ENCODE measurements at places on chromosomes 13 and 19. TPM values are rescaled to one million over a fixed set of nuclear protein-coding genes. Genes with fewer than 3 reads are reported as not detected.

The FBN3 gene
- total RNA-seq: 0.05 TPM

The ZNF677 gene
- total RNA-seq: 10.2 TPM

The ZNF71 gene
- 7.2 TPM for total RNA-seq

- H3K27me3 ChIP-seq: no peaks in the 10 kb centered on the region
- H3K4me1 ChIP-seq: no peaks in the 10 kb centered on the region
- no peak overlapping the region for H3K4me3 ChIP-seq
- no peaks in the 10 kb centered on the region for H3K36me3 ChIP-seq
Measured at GRCh38 chr19:18261474-18261873, 12.8 kb downstream of the IQCN start.

DNA sequence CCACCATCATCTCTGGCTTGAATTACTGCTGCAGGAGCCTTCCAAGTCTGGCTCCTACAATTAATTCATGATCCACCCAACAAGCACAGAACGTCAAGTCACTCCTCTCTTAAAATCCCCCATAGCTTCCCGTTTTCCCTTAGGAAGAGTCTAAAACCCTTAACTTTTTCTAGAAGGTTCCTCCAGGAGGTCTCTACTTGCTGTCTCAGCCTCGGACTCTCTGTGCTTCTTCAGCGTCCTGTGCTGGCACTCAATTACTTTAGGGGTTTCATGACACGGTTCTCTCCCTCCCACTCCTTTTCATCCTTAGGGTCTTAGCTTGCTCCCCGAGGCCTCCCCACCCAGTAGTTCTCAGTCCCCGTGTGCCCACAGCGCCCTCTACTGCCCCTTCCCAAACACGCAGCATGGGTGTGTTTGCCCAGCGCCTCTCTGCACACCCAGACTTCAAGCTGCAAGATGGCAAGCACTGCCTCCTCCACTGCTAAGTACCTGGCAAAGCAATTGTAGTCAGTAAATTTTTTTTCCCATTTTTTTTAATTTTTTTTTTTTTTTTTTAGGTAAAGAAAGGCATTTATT lies 25.8 kb upstream of the MAP3K10 start:
- H3K4me3 ChIP-seq: no peak overlapping the region
- H3K4me1 ChIP-seq: no peaks in the 10 kb centered on the region
- H3K27ac ChIP-seq: no peak overlapping the region
- H3K27me3 ChIP-seq: no peaks in the 10 kb centered on the region
- no peaks in the 10 kb centered on the region for H3K36me3 ChIP-seq
- no peak for DNase-seq

GRCh38 chr13:103284466-103284865 lies 218.2 kb upstream of the SLC10A2 start:
- H3K36me3 ChIP-seq: no peaks in the 10 kb centered on the region
- H3K27ac ChIP-seq: no peak overlapping the region
- H3K4me3 ChIP-seq: no peak overlapping the region

DNA sequence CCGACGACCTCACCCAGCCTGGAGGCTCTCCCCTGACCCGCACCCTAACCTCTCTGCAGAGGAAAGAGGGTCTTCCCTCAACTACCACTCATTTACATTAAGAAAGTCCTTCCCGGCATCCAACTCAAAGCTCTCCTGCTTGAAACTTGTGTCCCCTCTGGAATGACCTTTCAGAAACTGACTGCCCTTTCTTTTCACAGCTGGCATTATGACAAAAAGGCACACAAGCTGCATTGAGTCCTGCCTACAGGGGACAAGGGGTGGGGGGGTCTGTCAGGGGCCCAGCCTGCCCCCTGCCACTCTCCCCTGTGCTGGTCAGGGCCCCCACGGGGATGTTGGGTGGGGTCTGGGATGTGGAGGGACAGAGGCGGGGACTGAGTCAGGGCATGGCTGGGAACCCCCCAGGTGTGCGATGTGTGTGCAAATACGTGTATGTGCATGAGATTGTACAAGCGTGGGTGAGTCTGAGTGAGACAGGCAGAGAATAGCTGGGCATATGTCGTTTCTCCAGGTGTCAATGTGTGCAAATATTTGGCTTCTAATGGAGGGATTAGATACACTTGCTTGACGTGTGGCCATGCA lies 2.0 kb downstream of the COL5A3 start:
- H3K27ac ChIP-seq: no peak overlapping the region
- H3K27me3 ChIP-seq: peaks cover 97% of the 10 kb centered on the region
- DNase-seq: no peak
